ENCODE measurements at places on chromosomes 4 and X.

DNA sequence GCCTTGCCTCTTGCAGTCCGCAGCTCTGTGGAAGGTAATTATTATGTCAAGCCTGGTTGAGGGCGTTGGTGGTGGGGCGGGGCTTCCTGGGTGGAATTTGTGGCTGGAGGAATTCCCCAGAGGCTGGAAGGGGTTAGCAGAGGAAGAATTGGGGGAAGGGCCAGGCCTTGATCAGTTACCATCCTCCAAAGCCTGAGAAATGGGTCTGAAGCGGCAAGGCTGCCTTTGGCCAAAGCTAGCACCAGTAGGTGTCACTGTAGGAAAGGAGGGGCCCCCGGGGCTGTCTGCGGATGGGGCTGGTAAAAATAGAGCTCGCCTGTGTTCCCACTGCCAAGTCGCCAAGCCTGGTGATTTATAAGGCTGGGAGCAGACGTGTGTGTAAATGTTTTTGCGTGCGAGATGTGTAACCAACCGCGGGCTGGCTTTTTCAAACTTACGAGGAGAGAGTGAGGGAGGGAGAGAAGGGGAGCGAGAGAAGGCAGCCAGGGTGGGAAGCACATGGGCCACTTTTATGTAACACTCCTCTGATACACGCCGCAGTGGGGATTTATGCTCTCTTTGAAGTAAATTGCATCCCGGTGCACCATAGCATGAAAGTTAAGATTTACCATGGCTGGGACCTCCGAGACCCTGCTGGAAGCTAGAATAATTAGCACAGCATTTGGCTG, 367.0 kb downstream of the BCOR start:
- DNase-seq, result peak; percentile 64

GRCh38 chrX:30572678-30573077, 4.9 kb downstream of the TASL start:
- DNase-seq, result no peak

DNA sequence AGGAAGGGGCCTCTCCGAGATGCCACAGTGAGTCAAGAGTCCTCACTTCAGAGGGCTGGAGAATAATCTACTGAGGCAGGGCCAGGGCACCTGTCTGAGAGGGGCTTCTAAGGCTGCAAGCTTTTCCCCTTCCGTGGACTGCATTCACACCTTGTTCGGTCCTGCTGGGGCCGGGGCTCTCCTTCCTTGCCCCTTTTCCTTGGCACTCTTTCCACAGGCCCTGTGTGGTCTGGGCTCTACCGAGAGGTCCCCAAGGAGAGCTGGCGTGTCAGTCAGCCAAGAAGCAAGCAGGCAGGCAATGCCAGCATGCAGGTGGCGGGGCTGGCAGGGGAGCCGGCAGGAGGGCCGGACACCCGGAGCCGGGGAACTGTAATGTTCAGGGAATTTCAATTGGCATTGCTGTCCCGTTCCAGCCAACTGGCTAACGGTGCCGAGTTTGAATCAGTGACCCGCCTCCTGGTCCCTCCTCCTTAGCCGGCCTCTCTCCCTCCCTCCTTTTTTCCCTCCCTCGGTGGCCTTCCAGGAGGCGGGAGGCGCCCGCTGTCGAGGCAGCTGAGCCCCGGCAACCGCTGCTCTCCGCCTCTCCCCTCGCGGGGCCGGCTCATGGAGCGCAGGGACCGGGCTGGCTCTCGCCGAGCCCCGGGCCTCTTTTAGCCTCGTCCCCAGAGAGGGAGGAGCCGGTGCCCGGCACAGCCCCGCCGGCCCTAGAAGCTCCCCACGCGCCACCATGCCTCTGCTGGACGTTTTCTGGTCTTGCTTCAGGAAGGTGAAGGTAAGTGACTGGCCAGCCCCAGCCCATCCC, at the start of gene STARD8:
Gene STARD8, plus strand, starts transcription at position 511 of the 802 bp plus-strand sequence. Its CDS starts 217 bp downstream, at position 728.
- peak; percentile 4 for DNase-seq

DNA sequence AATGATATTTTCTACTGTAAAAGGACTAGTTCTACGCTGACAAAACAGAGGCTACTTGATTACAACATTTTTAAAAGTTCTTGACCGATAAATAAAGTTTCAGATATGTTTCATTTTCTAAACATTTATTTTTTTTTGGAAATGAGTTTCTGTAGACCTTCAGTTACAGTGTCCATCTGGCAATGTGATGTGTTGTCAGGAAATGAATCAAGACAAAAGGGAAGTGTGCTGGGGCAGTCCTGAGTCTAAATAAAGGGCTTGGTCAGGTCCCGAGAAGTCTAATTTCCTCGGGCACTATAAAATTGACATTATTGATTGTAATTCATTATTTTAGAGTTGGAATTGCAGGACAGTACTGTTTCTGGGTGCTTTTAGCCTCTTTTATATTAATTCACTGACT, 57.0 kb upstream of the FTHL17 start:
- DNase-seq, result no peak

- no peak for DNase-seq
Observed at GRCh38 chr4:85420831-85421230, 54.1 kb upstream of the ARHGAP24 start.

DNA sequence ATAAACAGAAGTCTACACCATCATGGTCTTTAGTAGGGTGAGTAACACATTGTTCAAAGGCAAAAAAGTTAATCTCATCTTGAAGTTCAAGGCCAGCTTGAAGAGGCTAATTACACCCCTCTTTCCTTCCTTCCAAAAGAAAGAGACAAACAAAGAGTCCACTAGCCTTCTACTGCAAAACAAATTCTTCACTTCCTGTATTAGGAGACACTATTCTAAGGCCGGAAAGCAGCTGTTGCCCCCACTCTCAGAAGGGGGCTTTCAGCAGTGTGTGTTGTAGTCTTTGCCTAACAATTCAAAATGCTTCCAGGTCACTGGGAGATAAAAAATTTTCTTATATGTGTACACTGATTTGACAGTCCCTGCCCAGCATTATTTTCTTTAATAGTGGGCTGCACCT, 25.1 kb downstream of the RASGEF1B start:
- no peak for DNase-seq

DNA sequence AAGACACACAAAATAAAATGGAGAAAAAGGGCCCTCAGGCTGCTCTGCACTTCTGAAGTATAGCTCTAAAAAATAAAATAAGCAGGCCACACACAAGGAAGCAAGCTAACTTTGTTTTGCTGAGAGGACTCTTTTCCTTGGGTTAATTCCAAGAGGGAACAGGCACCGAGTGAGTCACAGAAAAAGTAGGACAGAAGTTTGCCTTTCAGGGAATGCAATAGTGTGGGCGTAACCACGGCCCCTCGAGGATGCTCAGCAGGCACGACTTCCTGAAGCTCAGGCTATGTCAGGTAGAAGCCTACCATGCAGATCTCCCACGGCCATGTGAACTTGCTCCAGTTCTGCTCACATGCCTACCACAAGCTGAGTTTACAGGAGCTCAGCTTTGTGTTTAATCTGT, 22.1 kb downstream of the PPP1R2C start:
- DNase-seq, result no peak

- DNase-seq, result no peak
Observed at GRCh38 chr4:54098375-54098774, 1.6 kb upstream of the GSX2 start.

- DNase-seq, result no peak
Observed at GRCh38 chr4:76990288-76991080, 40.9 kb downstream of the SEPTIN11 start.

DNA sequence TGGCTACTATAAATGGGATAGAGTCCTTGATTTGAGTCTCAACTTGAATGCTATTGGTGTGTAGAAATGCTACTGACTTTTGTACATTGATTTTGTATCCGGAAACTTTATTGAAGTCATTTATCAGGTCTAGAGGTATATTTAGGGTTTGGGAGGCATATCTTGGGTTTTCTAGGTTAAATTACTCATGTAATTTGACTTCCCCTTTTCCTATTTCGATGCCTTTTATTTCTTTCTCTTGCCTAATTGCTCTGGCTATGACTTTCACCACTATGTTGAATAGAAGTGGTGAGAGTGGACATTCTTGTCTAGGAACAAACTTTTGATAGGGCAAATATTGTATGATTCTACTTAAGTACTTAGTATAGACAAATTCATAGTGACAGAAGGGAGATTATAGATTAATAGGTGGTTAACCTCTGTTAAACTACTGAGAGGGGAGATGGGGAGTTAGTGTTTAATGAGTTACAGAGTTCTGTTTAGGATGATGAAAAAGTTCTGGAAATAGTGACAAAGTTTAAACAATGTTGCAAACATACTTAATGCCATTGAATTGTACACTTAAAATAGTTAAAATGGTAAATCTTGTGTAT, 22.8 kb upstream of the HSPA4L start:
- no peak for DNase-seq

- peak; percentile 76 for DNase-seq
Observed at GRCh38 chr4:84530454-84530853, 31.4 kb upstream of the NKX6-1 start.

- DNase-seq, result peak; percentile 13
Observed at GRCh38 chrX:132631579-132632232, 142.9 kb upstream of the MBNL3 start.

DNA sequence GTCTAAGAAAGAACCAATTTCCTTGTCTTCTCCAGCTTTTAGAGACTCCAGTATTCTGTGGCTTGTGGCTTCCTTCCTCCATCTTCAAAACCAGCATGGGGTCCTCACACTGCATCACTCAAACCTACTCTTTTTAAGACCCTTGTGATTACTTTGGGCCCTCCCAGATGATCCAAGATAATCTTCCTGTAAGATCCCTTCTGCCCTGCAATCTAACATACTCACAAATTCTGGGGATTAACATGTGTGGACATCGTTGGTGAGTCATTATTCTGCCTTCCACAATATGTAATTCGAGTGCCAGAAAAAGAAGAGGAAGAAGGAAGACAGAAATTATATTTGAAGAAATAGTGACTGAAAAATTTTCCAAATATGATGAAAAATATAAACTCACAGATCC, 47.9 kb downstream of the BEND4 start:
- DNase-seq, result no peak

DNA sequence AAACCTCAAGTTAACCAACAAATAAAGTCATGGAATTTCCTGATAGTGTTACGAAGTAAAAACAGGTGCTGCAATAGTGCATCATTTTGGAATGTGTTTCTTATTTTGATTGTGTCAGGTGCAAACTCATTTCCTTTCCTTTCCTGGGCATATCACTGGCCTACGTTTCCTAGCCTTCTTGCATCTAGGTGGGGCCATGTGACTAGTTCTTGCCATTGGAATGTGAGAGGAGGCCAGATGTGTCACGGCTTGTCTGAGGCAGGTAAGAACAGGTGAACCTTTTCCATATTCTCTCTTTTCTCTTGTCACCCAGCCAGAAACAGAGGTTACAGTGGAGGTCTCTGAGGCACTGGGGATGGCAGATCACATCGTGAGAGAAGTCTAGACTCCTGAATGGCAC, 868.0 kb downstream of the RPA4 start:
- DNase-seq, result no peak

DNA sequence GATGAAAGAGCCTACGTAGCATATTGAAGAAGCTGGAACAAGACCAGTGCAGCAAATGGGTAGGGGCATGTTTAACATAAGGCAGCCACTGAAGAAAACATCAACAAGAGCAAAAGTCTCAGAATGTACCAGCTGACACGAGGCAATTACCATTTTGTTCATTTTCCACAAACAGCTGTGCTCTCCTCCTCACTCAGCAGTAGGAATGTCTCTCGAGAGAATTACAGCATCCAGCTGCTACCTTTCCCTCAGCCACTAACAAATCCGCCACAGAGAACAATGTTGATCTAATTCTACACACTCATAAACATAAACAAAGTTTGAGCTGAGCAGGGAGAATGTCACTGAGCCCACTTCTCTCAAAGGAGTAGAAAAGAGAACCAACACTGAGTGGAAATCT, 68.0 kb downstream of the OPHN1 start:
- DNase-seq, result no peak

- DNase-seq, result no peak
Observed at GRCh38 chr4:26863512-26863911, 2.9 kb downstream of the STIM2 start.

DNA sequence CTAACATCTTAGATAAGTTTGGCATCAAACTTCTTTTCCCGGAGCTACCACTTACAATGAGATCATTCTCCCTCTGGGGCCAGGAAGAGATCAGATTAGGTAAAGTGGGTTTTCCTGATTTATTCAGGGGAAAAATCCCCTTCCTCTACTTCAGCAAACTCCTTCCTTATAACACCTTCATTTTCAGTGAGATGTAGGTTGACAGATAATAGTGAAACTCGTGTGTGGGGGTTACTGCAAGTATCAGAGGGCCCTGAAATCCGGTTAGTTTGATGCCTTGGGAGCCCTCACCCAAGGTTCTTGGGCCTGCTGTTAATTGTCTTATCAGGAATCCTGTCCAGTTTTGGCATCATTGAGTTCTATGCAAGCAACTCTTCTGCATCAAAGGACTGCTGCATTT, 10.8 kb downstream of the FTHL17 start:
- DNase-seq, result no peak

DNA sequence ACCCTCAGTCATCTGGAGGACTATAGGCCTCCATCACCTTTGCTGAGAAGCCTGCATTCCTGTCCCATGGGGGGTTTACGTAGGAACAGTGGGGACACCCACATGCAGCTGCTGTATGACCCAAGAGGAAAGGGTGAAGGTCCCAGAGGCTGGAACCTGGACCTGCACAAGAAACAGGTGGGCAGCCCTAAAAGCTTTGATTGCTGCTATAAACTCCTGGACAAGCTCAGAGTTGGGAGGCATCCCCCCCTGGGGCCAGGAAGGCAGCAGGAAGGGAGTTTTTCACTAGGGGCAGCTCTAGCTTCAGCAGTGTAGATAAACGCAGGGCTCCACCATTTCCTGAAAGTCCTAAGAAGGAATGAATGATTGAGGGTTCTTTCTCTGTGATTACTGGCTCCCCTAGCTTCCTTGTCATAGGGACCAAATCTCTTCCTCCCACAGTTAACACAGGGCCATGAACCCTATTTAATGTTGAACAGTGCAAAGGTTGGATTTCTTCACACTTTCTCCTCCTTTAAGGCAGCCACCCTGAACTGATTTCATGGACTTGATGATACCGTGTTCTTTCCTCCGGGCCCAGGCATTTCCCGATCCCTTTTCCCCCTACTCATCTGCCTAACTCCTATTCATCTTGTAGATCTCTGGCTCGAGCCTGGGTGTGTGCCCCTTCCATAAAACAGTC, 84.2 kb downstream of the CHRNA9 start:
- DNase-seq, result no peak

DNA sequence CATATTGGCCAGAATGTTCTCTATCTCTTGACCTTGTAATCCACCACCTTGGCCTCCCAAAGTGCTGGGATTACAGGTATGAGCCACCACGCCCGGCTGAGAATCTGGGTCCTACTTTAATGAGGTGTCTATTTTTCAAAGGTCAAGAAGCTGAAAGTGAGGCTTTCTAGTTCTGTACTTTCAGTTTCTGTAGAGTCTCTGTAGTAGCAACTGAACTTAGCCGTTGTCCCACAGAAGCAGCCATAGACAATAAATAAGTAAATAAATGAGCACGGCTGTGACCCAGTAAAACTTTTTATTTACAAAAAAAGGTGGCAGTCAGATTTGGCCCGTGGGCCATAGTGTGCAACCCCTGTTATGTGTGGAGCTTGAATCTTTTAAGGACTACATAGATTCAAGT, 92.0 kb downstream of the FNIP2 start:
- DNase-seq, result no peak
